ENCODE measurements at places on chromosomes 3 and 15. TPM values are rescaled to one million over a fixed set of nuclear protein-coding genes. Genes with fewer than 3 reads are reported as not detected.

C3orf20 gene
- 0.32 TPM for total RNA-seq

GRCh38 chr3:139710212-139710611 lies 32.4 kb upstream of the NMNAT3 start:
- DNase-seq: no peak

GRCh38 chr3:193777524-193777923 lies 184.5 kb downstream of the OPA1 start:
- no peak for DNase-seq

DNA sequence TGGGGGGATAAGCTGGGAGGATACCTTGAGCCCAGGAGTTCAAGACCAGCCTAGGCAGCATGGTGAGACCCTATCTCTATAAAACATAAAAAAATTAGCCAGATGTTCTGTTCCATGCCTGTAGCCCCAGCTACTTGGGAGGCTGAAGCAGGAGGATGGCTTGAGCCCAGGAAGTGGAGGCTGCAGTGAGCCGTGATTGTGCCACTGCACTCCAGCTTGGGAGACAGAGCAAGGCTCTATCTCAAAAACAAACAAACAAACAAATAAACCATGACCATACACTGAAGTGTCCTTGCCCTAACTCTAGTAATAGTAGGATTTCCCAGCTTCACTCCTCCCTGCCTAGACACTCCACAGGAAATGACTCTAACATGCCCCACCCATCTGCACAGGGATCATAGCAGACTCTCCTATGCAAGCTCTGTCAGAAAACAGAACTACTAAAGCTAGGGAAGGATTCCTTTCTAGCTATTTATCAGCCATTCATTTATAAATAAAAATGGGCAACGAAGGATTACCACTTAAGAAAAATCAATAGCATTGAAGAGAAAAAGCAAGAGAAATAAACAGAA lies 4.6 kb downstream of the ERICH6 start:
- no peak for DNase-seq

DNA sequence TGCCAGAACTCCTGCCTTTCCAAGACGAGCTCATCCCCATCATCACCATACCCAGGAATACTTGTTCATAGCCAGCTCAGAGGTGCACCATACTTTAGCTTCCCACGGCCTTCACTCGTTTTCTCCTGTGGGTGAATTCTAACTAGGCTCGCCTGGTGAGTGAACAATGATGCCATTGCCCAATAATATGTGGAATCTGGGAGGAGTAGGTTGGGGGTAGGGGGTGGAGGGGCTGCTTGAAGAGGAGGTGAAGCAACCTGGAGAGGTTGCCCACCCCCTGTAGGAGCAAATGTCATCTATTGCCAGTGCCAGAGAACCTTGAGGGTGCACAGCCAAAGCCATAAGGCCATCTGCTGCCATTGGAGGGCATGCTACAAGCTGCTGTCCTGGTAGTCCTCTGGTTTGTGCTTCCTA lies 592 bp upstream of the ZNF445 start:
- DNase-seq: no peak

LINGO1 gene
- 3.0 TPM for total RNA-seq

GOLGA8R gene
- total RNA-seq: 4.7 TPM
